ENCODE measurements at places on chromosomes 16 and 17.
A peak's percentile ranks its signal among the peaks of the same experiment; 100 is the strongest.

GRCh38 chr17:3643889-3644349 is 7.4 kb downstream of the CTNS start:
- no peak for DNase-seq

GRCh38 chr17:78879635-78880186 is 23.3 kb downstream of the CEP295NL start:
- DNase-seq: no peak

GRCh38 chr17:36851250-36851649 is 86.0 kb upstream of the LHX1 start:
- no peak for DNase-seq

- DNase-seq: no peak
These were observed 63.6 kb downstream of the TNFRSF13B start for GRCh38 chr17:16908273-16908672.

GRCh38 chr16:84766978-84767773 is 52.6 kb upstream of the CRISPLD2 start:
- no peak for DNase-seq

DNA sequence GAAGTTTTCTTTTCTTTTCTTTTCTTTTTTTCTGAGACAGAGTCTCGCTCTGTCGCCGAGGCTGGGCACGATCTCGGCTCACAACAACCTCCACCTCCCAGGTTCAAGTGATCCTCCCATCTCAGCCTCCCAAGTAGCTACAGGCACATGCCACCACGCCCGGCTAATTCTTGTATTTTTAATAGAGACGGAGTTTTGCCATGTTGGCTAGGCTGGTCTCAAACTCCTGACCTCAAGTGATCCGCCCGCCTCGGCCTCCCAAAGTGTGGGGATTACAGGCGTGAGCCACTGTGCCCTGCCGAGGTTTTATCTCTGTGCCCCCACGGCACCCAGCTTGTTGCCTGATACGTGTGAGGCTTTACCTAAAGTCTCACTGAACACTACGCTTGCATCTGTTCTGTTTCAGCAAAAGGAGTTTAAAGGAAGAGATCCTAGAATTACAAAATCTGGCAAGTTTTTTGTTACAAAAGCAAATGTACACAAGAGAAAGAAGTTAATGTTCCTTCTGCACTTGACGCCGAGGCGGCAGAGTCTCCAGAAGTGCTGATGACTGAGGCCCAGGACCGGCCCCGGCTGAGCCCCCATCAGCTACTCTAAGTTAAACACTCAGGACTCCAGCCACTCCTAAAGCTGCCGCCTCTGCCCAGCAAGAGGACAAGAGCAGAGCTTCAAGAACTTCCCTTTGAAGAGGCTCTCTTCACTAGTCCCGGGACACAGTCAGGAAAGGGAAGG is 9.2 kb downstream of the ABCA3 start:
- no peak for DNase-seq

GRCh38 chr16:8048433-8048832 is 541.9 kb downstream of the TMEM114 start:
- no peak for DNase-seq

GRCh38 chr16:58026139-58026704 is 668 bp downstream of the MMP15 start:
- DNase-seq: no peak

- no peak for DNase-seq
These were observed 6.7 kb upstream of the ABCA9 start for GRCh38 chr17:69067274-69068047.

- peak; percentile 63 for DNase-seq
These were observed 141.0 kb upstream of the KCNJ18 start for GRCh38 chr17:21551081-21551881.

DNA sequence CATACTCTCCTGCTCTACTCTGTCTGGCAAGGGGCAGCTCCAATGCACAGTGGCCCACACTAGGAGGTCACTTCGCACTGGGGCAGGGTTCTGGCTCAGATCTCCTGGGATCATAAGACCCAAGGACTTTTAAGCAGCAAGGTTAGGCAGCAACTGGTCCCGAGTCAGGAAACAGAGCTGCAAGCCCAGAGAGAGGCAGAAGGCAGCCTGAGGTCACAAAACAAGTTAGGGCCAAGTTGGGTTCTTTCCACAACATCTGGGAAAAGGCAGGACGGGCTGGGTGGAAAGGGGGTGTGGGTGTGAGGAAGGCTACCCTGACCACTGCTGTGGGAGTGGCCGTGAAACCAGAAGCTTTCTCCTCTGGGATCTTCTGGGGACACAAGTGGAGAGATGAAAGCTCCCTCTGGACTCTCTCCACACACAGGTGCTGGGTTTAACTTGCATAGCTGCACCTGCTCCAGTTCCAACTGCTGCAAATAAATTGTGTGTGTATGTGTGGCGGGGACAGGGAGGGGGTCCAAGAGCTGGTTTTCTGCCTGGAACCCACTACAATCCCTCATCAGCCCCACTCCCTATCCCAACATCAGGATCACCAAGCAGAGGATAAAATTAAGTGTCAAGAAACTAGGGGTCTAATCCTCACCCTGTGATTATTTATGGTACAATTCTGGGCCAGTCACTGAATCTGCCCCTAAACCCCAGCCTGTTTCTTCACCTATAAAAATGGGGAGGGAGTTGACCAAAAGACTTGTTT is 8.0 kb upstream of the TSPOAP1 start:
- DNase-seq: no peak

DNA sequence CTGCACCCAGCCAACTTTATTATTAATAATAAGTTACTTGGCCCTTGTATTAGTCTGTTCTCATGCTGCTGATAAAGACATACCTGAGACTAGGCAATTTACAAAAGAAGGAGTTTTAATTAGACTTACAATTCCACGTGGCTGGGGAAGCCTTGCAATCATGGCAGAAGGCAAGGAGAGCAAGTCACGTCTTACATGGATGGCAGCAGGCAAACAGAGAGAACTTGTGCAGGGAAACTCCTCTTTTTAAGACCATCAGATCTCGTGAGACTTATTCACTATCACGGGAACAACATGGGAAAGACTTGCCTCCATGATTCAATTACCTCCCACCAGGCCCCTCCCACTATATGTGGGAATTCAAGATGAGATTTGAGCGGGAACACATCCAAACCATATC is 47.7 kb downstream of the SYT17 start:
- no peak for DNase-seq

DNA sequence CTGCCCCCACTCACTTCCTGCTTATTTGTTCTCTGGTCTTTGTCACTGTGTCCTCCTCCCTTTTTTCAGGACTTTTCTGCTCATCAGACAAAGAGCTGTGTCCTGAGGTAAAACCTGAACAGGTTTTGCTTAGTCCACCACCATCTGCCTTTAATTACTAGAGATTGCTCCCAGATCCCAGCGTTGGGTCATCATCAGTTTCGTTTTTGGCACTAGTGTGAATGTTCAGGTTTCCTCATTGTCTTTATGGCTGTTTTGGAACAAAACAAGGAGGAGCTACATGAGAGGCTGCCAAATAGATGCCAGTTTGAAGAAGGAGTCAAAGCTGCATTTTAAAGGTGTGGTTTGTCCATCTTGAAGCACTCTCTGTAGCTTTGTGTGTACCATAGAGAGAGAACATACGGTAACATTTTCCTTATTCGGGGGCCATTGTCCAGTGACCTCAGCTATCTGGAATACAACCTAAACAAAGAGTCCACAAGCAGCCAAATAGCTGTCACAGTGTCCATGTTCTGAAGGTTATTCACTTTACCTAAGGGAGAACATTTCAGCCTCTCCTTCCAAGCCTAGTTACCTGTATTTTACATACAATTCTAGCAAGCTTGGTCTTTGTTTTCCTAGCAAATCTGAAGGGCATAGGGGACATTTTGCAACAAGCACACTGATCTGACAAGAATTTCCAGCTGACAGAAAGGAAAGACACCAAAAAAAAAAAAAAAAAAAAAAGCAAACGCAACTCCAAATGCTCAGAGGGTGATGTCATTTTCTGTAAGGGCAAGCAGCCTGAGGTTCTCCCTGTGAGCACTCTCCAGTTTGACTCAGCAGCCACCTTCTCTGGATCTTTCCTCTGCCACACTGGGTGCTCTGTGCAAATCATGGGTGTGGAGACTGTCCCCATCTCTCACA is 196.1 kb downstream of the NTN1 start:
- DNase-seq: no peak

Data from stimulated activated CD4-positive, alpha-beta T cell treated with anti-CD3 and anti-CD28 coated beads, Interleukin-4, amount 100 ng/mL, for 48 hours (primary cell).